HFFc6 (cell line): ENCODE measurements at places on chromosomes 12 and 14. TPM values are rescaled to one million over a fixed set of nuclear protein-coding genes. Genes with fewer than 3 reads are reported as not detected.

DNA sequence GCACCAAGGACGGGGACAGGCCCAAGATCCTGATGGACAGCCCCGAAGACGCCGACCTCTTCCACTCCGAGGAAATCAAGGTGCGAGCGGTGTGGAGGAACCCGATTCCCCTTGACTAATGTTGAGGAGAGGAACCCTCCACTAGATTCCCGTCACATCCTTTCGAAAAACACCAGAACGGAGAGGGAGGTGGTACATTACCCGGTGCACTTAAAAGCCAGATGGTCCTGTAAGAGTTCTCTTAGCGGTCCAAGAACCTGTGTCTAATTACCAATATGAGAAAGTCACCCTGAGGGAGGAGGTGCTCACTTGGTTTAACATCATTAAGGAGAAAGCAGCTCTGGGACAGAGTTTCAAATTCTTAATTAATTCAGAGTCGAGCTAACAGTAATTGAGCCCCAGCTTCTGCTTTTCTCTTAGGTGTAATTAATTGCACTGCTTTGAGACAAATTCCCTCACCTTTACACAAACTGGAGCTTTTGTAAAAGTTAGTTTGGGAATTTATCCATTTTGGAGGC is 450 bp downstream of the PRKAB1 start:
- H3K27me3 ChIP-seq: peaks cover 3% of the 10 kb centered on the region
- DNase-seq: no peak
- peak overlapping the region; percentile 83 for H3K27ac ChIP-seq

DNA sequence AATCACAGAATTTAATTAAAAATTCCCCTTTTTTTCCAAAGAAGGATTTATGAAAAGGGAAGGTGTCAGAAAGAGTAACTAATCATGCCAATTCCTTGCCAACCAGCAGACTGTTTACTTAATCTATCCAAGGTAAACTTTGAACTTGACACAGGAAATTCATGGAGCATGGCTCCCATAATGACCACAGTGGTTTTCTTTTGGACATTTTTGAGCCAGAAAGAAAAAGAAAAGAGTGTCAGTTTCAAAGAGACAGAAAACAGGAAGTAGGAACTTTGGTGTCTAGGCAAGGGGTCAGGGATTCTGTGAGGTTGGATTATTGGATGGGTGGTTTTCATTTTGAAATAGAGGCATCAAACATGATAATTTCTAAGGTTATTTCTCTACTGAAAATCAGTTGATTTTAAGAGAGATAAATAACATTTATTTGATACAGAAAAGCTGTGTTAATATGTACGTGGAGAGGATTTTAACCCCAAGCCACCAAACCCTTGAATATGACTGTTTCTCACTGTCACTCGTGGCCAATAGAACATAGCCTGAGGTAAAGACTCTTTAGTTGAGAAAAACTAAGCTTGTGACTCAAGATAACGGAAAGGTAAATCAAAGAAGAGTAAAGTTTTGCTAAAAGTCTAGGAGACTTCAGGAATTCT is 196.1 kb downstream of the TTC6 start:
- H3K4me3 ChIP-seq: no peak overlapping the region
- no peaks in the 10 kb centered on the region for H3K4me1 ChIP-seq
- no peak overlapping the region for H3K27ac ChIP-seq
- H3K36me3 ChIP-seq: no peaks in the 10 kb centered on the region
- DNase-seq: no peak
- no peaks in the 10 kb centered on the region for H3K27me3 ChIP-seq

DNA sequence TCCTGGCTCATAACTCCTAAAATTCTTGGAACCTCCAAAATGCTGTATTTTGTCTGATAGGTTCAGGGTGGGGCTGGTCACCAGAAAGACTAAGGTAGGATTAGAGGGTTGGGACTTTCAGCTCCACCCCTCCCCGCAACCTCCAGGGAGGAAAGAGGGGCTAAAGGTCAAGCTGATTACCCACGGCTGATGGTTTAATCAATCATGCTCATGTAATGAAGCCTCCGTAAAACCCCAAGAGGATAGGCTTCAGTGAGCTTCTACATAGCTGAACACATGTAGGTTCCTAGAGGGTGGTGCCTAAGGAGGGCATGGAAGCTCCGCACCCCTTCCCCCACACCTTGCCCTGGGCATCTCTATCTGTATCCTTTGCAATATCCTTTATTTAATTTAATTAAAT is 60.0 kb downstream of the DGLUCY start:
- H3K36me3 ChIP-seq: no peaks in the 10 kb centered on the region
- H3K27ac ChIP-seq: no peak overlapping the region
- H3K27me3 ChIP-seq: no peaks in the 10 kb centered on the region
- peaks cover 11% of the 10 kb centered on the region for H3K4me1 ChIP-seq
- no peak for DNase-seq
- no peak overlapping the region for H3K4me3 ChIP-seq

DNA sequence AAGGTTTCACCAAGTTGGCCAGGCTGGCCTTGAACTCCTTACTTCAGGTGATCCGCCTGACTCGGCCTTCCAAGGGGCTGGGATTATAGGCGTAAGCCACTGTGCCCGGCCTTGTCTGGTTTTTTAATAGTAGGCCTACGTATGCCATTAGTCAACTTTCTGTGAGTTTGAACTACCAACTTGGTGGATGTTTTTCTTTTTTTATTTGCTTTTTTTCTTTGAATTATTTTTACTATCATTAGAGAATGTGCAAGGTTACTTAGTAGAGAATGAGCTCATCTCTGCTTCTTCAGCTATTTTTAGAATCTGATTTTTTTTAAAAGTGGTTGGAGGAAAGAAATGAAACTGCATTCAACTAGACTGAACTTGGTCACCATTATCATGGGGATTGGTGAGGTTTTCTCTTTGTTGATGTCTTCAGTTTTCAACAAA is 51.4 kb downstream of the HMGA2 start:
- H3K4me3 ChIP-seq: peak overlapping the region; percentile 67
- H3K27ac ChIP-seq: peak overlapping the region; percentile 87
- H3K4me1 ChIP-seq: peaks cover 97% of the 10 kb centered on the region
- peak; percentile 76 for DNase-seq
- H3K27me3 ChIP-seq: no peaks in the 10 kb centered on the region; the same call in 1 of the 2 replicates

The KLRB1 gene
- not detected in 3 replicates for total RNA-seq
